ENCODE measurements at places on chromosomes 1 and 21.

DNA sequence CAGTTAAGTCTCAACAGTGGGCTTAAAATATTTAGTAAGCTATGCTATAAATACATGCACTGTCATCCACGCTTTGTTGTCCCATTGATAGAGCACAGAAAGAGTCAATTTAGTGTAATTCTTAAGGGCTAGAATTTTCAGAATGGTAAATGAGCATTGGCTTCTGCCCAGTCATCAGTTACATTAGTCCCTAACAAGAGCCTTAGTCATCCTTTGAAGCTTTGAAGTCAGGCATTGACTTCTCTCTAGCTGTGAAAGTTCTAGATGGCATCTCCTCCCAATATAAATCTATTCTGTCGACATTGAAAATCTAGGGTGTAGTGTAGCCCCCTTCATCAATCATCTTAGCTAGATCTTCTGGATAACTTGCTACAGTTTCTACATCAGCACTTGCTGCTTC lies 12.0 kb upstream of the LPGAT1 start:
- no peak for DNase-seq

DNA sequence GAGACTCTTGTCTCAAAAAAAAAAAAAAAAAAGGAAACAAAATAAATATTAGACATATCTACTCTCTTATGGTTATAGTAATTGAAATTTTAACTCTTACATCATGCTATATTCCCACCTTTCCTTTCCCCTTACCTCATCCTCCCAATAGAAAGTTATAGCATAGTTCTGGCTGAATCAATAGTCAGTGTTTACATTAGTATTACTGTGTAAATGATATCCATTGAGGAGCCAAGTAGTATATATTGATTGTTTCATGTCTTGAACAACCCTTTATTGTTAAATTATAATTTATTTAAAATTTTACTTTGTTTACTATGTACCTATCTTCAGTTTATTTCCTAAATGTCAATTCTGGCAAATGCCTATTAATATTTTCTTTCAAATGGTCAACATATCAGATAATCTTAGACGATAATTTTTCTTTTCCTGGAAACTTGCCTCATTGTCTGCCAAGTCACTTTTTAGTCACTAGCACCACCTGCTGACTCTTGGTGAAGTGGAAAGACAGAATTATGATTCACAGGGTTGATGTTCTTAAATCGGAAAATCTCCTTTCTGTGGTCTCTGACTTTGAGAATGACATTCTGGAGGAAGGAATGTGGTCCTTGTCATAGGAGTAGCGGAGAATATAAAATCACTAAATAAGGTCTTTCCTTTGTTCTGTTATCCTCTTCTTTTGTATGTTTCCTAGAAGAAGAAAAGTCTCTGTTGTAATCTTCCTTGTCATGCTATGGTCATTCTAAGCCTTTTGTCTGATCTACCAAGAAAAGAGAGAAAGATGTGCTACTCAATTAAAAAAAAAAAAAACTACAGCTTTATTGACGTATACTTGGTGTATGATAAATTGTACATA lies 8.6 kb downstream of the HJV start:
- DNase-seq: no peak

GRCh38 chr21:20026543-20026942 lies 971.7 kb upstream of the NCAM2 start:
- DNase-seq: no peak

- no peak for DNase-seq
Measured at GRCh38 chr1:93093332-93094006, 14.4 kb downstream of the MTF2 start.

DNA sequence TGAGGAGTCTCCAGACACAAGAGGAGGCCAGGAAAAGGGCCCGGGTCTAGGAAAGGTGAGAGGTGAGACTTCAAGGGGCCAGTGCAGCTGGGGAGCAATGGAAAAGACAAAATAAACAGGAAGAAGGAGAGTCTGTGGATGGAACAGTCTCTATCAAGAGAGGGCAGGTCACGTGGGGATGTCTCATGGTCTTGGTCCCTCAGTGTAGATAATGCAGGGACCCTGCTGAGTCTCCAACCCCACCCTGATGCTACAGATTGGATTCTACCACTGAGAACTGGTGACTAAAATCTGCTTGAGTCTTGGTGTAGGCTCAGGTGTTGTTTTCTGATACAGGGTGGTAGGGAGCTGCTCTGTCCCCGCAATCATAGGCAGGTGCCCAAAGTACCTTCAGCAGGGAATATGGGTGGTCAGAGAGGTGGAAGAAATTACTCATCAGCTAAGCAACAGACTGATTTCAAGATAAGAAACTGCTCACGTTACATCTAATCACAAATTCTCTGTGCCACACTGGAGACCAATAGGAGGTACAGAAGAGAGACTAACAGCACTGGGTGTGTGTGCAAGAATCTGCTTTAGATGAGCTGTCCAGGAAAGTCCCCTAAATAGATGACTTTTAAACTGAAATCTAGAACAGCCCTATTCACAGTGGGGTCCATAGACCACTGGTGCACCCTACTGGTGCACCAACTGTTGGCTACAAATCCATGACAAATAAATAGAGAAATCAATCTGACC lies 101.5 kb upstream of the TLR5 start:
- no peak for DNase-seq
